Stimulated activated naive CD4-positive, alpha-beta T cell treated with Interleukin-2 at 50 U/mL for 16 hours (primary cell): ENCODE measurements at places on chromosomes 16 and 17.

DNA sequence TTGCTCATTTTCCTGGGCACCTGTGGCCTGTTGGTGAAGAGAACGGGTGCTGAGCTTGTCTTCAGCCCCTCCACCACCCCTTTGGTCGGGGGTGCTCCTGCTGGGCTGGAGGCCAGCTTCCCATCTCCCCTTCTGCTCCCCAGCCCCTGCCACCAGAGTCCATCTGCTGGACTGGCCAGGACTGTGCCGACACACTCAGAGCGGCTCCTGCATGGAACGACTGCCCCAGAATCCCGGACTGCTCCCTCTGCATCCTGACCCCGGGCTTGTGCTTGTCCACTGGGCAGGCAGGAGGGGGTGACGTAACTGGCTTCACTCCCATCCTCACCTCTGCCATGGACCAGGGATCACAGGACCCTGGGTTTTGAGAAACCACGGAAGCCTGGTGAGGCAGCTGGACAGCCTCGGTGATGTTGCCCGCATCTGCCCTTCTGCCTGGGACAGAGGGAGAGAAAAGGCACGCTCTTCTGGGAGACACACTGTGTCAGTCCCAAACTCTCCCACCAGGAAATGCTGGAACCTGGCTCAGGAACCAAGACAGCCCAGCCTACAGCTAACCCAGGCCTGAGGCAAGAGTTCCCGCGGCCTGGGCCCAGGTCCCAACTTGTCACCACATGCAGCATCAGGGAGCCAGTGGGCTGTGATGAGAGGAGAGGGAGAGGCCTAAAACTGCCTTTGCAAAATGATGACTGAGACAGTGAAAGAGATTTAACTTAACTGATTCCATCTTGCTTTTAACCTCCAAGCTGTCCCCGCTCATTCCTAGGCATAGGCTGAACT lies 16.1 kb upstream of the GSDMA start:
- no peak for DNase-seq

GRCh38 chr17:36136036-36136435 lies 32.4 kb downstream of the CCL4 start:
- no peak for DNase-seq

GRCh38 chr16:68395815-68396214 lies 52.5 kb downstream of the SMPD3 start:
- no peak for DNase-seq

GRCh38 chr16:30997725-30998711 lies 12.4 kb downstream of the STX1B start:
- no peak for DNase-seq

DNA sequence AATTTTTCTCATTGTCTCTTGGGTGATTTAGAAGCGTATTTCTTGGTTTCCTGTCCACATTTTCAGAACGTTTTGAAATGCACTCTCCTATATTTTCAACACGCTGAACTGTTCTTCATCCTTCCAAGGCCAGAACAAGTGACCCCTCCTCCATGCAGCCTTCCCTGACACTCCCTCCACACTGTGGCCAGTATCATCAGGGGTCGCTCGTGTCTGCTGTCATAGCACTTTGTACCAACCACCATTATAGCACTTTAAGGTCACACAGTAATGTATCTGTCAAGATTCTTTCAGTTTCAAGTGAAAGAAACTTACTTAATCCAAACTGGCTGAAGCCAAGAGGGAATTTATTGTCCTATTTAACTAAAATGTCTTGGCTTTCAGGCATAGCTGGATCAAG lies 17.5 kb upstream of the IL21R start:
- DNase-seq = no peak

DNA sequence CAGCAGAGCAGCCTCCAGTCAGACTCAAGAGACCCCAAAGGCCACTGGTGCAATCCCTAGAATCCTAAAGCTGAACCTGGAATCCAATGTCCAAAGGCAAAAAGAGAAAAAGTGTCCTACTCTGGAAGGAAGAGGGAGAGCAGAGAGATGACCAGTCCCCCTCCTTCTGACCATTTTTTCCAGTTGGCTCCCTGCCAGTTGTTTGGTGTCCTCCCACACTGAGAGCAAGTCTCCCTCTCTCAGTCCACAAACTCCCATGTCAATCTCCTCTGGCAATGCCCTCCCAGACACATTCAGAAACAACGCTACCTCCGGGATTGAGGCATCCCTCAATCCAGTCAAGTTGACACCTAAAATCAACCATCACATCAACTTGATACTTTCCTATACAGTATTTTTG lies 4.3 kb upstream of the CLEC19A start:
- DNase-seq = no peak

GRCh38 chr16:55508941-55509931 lies at the start of gene LPCAT2:
Gene LPCAT2, plus strand, starts transcription at chr16:55509072. Its CDS starts 110 bp downstream, at chr16:55509182.
- no peak for DNase-seq

DNA sequence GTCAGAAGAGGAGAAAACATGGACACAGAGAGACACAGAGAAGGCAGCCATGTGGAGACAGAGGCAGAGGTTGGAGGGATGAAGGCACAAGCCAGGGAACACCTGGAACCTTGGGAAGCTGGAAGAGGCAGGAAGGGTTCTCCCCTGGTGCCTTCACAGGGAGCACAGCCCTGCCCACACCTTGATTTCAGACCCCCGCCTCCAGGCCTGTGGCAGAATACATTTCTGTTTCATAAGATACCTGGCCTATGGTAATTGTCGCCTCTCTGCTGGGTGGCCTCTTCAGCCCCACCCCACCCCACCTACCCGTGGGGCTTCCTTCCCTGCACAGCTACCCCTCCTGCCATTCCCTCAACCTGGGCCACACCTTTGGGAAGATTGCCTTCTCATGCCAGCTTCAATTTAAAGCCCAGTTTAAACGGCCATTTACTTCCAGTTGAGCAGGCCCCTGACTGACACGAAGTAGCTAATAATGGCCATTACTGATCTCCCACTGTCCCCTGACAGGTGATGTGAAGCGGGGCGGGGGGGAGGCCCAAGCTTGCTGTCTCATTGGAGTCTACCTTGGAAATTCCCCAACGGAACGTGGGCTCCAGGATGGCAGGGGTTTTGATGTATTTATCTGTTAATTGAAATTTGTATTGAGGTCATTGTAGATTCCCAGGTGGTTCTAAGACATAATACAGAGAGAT lies 291.7 kb upstream of the FOXF1 start:
- DNase-seq = no peak

GRCh38 chr16:54693864-54694263 lies 236.8 kb upstream of the IRX5 start:
- no peak for DNase-seq
